ENCODE measurements at places on chromosomes 16 and 17. TPM values are rescaled to one million over a fixed set of nuclear protein-coding genes. Genes with fewer than 3 reads are reported as not detected.
A peak's percentile ranks its signal among the peaks of the same experiment; 100 is the strongest.

WNT9B gene
- total RNA-seq: not detected

G6PC1 gene
- not detected for total RNA-seq

DNA sequence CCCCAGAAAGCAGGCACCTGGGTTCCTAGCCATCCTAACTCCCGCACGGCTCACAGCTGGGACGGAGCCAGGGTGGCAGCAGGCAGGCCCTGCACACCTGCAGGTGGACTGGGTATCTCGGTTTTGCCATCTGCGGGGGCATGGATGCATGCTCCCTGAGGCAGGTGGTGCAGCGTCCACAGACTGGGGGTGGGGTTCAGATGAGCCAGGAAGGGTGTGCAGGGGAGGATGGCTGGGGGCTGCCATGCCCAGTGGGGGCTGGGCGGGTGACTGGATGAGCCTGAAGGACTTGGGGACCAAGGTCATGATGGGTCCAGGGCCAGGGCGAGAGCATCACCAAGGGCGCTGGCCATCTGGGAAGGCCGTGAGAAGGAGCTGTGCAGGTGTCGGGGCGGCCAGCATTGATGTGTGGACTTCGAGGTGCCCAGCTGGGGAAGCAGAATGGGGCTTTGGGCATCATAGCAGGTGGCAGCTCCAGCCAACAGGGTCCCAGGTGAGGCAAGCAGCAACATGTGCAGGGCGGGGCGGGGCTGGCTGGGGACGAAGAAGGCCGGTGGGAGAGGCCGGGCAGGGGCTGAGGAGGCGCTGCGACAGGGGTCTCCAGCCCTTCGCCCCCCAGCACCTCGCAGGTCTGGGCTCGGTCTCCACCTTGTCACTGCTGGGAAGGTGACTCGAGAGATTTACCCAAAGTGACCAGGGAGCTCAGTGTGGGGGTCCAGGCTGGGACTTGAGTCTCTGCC is 41.0 kb upstream of the ZNF469 start:
- DNase-seq: no peak

DNA sequence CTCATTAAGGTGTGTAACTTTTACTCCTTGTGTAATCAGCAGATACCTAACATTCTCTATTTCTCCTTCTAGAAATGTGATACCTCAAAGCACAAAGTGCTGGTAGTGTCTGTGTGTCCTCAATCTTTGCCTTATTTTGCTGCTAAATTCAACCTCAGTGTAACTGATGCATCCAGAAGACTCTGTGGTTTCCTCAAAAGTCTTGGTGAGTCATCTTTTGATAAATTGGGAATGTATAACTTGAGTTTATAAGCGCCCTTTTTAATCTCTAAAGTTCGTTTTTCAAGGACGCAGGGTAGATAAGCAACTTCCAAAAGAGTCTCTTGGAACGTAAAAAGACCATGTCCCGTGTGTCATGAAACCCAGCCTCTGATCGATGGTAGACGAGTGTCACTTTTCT is 10.2 kb downstream of the NARF start:
- no peak for DNase-seq

DNA sequence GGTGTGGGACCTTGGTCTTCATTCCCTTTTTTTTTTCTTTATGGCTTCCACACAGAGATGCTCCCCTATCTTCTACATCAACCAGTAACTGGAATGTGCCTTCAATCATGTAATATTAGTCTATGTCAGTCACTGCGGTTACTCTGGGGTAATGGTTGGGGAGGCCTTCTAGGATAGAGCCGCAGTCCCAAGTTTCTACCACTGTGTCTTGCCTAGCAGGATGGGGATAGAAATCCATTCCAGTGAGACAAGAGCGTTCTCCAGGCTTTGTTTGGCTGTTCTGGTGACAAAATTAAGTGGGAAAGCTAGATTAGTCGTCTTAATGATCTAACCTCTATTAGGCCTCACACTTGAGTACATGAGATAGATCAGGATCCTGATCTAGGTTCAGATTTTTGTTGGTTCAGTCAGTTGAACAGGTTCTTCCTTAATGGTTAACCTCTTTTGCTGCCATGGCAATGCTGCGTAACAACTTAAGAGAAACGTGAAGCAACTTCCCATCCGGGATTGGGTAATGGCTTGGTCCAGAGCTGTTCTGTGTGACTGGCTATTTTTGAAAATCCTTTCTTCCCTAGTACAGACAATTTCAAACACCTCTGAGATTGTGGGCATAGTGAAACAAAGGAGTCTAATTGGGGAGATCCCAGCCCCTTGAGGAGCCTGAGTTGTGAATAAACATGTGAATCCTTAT is 8.7 kb downstream of the MSL1 start:
- DNase-seq: no peak

DNA sequence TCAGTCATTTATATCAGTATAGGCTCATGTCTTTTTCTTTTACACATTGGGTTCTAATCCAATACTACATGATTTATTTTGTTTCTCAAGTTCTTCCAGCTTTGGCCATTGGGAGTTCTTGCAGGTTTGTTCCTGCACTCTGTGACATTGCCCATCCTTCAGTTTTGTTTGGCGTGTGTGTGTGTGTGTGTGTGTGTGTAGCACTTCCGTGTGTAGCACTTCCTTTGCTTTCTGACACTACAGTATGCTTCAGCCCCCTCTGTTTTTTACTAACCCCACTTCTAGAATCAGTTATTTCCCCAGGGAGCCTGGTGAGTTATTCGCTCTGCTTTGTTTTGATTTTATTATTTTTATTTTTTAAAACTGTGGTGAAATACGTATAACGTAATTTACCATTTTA is 75.6 kb upstream of the LGALS9 start:
- no peak for DNase-seq

- peak; percentile 13 for DNase-seq
These were observed 487 bp downstream of the TSR1 start for GRCh38 chr17:2335726-2336214.
